NCI-H446 (cell line): ENCODE measurements at places on chromosomes 1 and 21.

DNA sequence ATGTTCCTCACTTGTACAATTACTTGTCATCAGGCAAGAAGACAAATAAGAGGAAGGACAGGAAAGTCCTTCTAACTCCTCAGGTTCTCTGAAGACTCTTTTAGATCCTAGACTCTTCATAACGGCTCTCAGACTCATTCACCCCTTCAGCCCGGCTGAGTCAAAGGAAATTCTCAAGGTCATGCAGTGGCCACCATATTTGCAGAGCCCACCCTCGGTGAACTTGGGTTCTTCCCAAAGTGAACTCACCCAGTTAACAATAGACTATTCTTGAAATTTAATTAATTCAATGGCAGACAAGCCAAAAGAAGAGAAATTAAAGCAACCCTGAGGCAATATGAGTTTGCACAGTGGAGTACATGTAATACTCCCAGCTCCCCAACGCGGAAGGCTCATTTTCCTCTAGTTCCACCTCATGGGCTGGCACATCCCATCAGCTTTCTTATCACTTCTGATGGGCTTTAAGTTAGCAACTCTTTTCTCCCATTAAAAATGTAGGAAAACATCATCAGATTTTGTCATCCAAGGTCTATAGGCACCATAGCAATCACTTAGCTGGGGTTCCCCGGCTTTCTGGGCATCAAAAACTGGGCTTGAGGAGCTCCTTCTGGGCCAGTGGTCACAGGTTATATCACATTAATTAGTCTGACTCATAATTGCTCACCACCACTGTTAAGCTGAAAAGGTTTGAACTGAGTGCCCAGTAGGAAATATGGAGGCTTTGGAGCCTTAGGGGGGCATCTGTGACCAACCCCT, 27.8 kb upstream of the TIAM1 start:
- no peak for DNase-seq

DNA sequence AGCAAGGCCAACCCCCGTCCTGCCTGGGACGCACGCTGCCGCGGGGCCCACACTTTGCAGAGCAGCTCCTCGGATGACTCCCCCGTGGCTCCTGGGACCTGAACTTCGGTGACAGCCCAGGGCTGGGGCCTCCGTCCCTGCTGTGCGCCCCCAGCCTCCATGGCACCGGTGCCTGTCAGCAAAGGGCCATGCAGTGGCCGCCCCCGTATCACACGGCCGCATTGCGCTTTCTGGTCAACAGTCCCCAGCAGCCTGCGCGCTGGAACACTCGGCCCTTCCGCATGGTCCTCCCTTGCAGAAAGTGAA, 18.0 kb downstream of the NADK start:
- no peak for DNase-seq

DNA sequence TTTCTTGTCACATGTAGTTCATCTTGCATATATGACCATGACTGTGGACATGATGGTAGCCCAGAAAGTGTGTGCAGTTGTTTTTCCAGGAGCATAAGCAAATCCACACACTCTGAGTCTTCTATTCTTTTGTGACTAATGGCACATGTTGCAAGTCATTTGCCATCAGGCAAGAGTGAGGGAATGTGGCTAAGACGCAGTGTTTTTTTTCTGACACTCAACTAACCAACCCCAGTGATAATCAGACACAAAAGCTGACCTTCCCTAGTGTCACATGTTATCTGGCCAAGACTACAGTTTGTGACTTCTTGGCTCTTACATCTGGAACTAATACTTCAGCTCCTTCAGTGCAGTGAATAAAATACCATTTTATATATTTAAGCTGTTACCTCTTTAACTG, 108.8 kb downstream of the ITSN1 start:
- DNase-seq, result no peak

GRCh38 chr1:203306089-203306964, 1.0 kb downstream of the BTG2 start:
- DNase-seq, result peak; percentile 69

GRCh38 chr1:16326833-16327404, 25.4 kb downstream of the FBXO42 start:
- no peak for DNase-seq

DNA sequence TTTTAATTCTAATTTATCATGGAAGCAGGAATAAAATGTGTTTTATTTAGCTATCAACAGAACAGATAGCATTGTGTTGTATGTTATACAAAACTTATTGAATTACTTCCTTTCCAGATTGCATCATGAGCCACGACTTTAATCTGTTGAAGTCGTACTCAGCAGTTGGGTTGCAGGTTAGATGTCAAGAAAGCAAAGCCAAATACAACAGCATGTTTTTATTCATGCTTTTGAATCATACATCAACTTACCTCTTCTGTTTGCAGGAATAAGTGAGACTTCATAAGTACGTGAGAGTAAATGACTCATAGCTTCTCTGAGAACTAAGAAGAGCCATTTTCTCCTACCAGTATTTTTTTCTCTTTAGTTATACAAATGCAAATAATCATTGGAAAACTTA, 110.8 kb upstream of the ADGRL4 start:
- no peak for DNase-seq

GRCh38 chr21:35026153-35026500, 23.0 kb downstream of the RUNX1 start:
- DNase-seq, result no peak
